ENCODE measurements at places on chromosomes 7 and 10.

GRCh38 chr10:47257396-47258120 is 42.4 kb upstream of the GDF10 start:
- no peak for DNase-seq

DNA sequence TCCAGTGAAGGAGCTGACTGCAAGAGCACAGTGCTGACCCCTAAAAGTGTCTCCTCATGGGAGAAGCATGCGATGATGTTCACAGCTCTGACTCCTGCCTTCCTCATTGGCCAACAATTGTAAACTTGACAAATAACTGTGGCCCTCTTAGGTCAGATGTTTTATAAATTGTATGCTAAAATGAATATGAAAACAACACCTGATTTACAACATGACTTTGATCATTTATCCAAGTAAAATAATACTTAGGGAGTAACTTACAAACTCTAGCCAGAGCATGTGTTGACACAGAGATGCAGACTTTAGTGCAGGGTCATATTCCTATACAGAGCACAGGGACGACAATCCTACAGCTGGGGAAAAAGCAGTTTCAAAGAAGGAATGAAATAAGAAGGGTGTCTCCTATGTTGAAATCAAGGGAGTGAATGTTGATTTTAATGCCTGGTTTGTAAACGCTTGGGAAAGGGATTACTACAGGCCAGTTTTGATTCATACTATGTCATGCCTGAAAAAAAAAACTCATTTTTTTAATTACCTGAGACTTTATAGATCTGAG is 391.4 kb upstream of the AKR1E2 start:
- no peak for DNase-seq

DNA sequence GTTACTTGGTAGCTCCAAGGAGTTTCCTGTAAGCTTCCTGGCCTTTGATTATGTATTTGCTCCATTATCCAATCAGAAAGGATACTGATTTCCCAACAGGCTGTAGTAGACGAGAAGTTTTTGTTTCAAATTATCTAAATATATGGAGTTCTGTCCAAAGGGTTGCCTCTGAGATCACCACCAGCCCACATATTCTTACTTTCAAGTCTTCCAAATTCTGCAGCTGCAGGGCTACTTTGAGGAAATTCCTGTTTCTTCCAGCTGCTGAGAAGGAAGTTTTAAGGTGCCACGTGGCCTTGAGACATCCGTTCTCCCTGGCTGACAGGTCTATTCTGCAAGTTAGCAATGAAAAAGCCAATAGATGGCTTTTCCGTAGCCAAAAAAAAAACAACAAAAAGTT is 286.0 kb downstream of the TWIST1 start:
- DNase-seq: no peak

GRCh38 chr7:113810080-113810744 is 108.6 kb downstream of the PPP1R3A start:
- DNase-seq: no peak

DNA sequence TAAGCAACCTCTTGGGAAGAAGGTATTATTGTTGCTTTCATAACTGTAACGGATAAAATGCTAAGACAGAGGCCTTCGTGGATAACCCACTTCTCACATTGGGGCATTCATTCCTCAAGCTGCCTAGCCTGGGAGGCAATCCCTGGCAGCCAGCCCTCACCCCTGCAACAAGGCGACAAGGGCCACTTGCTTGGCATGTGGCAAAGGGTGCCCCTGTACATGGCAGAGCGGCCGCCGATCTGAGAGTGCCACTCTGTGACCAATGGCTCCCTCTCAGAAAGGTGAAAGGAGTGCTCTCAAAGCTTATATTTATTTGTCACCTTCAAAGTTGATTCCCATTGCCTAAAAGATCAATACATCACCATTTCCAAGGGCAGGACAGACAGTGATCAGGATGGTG is 31.9 kb downstream of the EBF3 start:
- no peak for DNase-seq

DNA sequence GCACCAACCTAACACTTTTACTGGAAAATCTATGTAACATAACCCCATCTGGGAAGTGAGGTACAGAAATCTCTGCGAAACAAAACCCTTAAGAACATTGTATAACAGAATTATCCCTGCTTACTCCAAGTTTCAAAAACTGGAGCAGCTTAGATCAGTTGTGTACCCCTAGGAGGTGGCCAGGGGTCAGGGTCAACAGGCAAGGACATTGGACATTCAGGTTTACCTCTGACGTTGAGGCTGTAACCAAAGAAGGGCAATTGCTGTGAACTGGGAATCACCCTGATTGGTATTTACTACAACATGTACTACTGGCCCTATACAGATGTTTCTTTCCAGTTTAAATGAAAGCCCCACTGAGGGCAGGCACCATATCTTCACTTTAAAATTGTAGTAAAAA is 13.1 kb downstream of the SFXN3 start:
- no peak for DNase-seq

GRCh38 chr7:27145914-27146412 is 1.6 kb downstream of the HOXA6 start:
- no peak for DNase-seq

DNA sequence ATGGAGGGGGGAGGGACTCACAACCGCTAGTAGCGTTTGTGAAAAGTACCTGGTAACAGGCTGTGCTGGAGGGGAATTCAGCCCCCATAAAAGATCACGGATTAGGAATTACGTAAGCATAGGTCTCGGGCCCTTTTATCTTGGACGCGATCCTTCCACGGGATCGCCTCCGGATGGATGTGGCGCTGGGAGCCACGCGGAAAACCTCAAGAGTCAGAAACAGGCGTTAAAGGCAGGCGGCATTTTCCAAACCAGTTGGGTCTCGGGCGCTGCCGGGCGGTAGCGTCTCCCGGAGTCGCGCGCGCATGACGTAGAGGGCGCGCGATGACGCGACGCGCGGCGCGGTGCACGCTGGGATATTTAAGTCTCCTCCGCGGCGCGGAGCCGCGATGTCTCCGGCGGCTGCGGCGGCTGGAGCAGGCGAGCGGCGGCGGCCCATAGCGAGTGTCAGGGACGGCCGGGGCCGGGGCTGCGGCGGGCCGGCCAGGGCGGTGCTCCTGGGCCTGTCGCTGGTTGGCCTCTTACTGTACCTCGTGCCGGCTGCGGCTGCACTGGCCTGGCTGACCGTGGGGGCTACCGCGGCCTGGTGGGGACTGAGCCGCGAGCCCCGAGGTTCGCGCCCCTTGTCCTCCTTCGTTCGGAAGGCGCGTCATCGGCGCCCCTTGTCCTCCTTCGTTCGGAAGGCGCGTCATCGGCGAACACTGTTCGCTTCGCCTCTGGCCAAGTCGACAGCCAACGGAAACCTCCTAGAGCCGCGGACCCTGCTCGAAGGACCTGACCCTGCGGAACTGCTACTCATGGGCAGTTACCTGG is at the start of gene POM121:
TSS of gene POM121 (plus strand) at position 363 of the 813 bp plus-strand sequence. CDS start at position 390, 27 bp downstream.
- peak; percentile 67 for DNase-seq

DNA sequence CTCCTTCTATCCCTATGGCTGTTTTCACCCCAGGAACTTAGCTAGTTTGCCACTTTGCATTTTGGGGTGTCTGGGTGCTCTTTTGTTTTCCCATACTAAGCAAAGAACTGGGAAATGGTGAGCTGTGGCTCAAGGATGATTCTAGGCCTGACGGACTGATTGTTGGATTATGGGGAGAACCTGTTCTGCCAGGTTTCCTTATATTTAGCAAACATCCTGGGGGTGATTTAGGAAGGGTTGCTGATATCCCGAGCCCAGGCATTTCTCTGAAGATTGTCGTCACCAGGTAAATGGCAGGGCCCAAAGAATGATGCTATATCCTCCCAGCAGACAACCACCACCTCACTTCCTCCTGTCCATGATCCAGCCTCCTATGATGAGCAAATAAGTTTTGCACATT is 72.1 kb upstream of the GRB10 start:
- no peak for DNase-seq

DNA sequence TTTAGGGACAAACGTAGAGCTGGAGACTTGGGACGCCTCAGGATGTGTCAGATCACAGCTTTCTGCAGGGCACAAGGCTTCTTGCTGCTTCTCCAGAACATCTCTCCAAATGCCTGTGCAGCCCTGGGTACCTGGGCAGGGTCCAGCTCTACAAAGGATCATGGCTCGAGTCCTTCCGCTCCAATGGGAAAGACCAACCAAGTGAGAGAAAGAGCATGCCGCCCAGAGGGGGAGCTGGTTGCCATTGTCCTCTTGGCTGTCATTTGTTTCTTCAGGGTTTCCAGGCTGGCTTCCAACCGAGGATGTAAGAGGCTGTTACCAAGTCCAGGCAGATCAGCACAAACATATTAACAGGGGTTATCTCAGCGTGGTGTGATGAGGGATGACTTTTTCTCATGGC is 5.6 kb upstream of the LEP start:
- DNase-seq: no peak

- no peak for DNase-seq
Measured at GRCh38 chr10:32384171-32384570, 37.2 kb upstream of the EPC1 start.

GRCh38 chr10:6580279-6581029 is 378 bp upstream of the PRKCQ start:
- DNase-seq: peak; percentile 85

DNA sequence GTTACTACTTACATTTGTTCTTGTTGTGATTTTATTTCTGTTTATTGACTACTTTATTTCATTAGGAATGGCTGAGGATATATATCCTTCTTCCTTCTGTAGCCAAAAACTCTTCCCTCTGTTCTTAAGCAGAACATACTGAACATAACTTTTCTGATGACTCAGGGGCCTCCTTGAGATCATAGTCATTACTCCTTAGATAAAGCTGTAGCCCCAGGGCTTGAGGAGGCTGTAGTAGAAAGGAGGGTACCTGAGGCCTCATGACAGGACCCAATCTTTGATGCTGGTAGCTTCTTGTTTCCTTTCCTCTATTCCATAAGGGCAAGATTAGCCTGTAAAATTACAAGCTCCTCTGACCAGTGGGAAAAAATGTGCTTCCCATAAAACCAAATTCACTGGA is 41.2 kb upstream of the FGFR2 start:
- DNase-seq: no peak

GRCh38 chr10:119360181-119360921 is 153.0 kb downstream of the GRK5 start:
- DNase-seq: no peak

DNA sequence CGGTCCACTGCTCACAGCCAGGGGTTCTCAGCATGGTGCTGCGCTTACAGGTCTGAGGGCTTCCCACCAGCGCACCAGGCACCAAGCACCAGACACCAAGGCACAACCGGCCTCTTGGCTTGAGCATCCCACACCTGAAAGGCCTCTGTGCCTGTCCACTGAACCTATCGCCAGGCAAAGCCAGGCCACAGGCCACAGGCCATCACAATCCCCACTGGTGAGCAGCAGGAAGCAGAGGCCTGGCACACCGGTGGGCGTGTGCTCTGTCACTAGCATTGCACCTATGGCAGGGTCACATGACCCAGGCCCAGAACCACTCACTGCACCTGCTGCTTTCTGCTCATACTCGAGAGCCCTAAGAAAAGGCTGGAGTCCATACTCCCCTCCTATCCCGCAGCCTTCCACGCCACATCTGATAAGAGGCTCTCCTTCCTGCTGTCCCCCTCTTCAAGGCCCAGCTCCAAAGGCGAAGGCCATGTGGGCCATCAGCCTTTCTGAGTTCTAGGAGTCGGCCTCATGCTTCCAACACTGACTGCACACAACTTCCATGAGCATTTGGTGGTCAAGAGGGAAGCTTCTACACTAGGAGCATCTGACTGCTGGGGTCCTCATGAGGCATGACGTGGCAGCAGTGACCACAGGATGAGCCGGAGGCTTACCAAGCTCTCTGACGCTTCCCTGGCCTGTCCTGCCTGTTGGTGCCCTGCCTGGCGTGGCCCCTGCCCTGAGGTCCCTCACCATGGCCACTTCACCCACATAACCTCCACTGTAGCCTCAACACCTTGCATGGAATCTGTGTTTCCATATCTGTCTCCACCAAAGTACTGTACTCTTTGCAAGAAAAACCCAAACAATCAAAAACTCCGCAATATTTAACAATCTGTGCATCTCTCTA is 166.3 kb downstream of the TNS3 start:
- DNase-seq: no peak
